ENCODE measurements at places on chromosomes 11 and 22. TPM values are rescaled to one million over a fixed set of nuclear protein-coding genes. Genes with fewer than 3 reads are reported as not detected.

DNA sequence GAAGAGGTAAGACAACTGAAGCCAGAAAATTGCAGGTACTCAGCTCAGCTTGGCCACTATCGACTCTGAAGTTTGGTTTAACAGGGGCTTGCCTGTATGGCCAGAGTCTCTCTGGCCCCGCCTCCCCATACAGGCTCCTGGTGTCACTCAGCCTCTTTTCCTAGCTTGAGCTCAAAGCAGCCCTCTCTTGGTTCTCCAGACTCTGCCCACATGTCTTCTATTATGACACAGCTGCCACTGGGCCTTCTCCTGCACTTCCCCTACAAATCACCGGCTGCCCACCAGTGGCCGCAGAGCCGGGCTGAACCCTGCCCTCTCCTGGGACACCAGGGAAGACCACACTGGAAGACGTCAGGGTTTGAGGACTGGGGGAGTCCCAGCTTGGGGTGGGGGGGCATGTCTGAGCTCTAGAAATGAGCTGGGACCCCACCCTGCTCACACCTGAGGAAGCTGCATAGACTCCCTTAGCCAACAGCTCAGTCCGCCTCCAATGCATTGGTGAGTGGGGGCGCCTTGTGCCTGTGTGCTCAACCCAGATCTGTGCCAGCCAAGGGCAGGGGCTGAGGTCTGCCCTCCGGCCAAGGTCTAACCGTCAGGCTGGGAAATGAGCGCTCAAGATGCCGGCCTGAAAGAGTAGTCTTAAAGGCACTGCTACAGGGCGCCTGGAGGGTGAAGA is 94.4 kb upstream of the LMO1 start:
- no peak for DNase-seq
- H3K4me1 ChIP-seq: peaks cover 10% of the 10 kb centered on the region
- no peak overlapping the region for H3K27ac ChIP-seq
- H3K27me3 ChIP-seq: no peaks in the 10 kb centered on the region

DNA sequence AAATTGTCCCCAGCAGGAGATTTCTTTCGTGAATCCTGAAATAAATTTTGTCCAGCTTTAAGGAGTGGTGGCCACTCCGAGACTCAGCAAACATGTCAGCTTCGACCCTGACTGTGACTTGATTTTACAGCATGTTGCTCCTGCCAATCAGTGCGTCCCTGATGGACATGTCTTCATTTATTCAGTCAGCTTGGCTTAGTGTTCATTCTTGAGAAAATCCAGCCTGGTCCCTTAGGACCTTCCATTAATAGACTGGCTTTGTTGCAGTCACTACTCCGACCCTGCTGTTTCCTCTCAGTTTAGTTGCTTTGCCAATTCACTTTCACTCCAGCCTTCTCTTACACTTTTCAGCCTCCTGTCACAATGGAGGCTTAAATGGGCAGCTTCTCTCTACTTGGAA is 30.5 kb downstream of the TMPRSS5 start:
- no peak overlapping the region for H3K4me3 ChIP-seq
- no peaks in the 10 kb centered on the region for H3K36me3 ChIP-seq
- no peaks in the 10 kb centered on the region for H3K4me1 ChIP-seq
- DNase-seq: no peak
- no peaks in the 10 kb centered on the region for H3K27me3 ChIP-seq
- H3K27ac ChIP-seq: no peak overlapping the region

DNA sequence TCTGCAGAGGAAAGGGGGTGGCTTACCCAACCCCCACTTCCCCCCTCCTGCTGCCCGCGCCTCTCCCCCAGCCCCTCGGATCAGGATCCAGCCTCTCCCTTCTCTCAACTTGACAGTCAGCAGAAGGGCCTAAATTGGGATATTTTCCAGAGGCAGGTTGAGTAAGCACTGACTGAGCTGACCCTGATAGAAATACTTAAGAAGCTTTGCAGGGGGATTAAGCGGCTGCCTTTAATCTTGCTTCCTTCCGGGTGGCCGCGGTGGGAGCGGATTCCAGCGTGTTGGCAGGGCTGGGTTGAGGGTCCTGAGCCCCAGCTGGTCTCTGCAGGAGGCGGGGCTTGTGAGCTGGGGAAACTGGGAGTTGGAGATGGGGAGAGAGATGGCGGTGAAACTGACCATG is 445.2 kb downstream of the NTM start:
- no peak overlapping the region for H3K27ac ChIP-seq
- no peak overlapping the region for H3K4me3 ChIP-seq
- no peak for DNase-seq
- no peaks in the 10 kb centered on the region for H3K27me3 ChIP-seq
- no peaks in the 10 kb centered on the region for H3K36me3 ChIP-seq

DNA sequence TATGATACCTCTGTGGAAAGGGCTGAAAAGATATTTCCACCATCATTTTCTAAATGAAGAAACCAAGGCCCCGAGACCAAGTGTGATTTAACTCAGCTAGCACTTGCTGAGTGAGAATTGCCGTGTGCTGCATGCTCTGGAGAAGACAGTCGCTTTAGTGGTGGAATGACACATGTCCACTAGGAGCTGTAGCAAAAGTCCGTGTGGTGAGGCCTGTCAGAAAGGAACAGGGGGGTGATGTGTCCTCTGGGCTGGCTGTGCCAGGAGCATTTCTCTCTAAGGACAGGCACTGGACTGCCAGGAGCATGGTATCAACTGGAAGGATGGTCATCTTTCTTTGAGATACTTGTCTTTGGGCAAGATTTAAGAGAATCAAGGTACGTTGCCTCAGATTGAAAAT is 72.8 kb downstream of the ATXN10 start:
- peaks cover 46% of the 10 kb centered on the region for H3K36me3 ChIP-seq
- no peak overlapping the region for H3K27ac ChIP-seq
- no peaks in the 10 kb centered on the region for H3K4me1 ChIP-seq
- no peak overlapping the region for H3K4me3 ChIP-seq
- no peaks in the 10 kb centered on the region for H3K27me3 ChIP-seq

- DNase-seq: no peak
- no peak overlapping the region for H3K4me3 ChIP-seq
- no peaks in the 10 kb centered on the region for H3K36me3 ChIP-seq
- H3K4me1 ChIP-seq: peaks cover 16% of the 10 kb centered on the region
- peaks cover 13% of the 10 kb centered on the region for H3K27me3 ChIP-seq
These were observed 32.7 kb downstream of the CD6 start for GRCh38 chr11:61004180-61004611.

DNA sequence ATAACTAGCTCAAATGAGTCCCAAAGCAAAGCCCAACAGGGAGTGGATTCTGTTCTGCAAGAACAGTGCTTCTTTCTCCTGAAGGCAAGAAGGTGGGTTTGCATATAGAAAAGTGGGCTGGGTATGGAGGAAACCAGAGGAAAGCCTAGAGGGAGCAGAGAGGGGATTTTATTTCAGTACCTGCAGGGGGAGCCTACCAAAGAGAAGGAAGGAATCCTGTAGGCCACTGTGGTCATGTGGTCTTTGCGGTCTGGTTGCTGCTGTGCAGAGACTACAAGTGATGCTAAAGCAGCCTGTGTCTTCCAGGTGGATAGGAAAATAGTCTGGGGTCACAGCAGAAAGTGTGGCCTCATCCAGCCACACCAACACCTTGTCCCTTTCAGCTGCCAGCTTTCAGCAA is 33.2 kb upstream of the ZBTB16 start:
- H3K36me3 ChIP-seq: no peaks in the 10 kb centered on the region
- H3K4me3 ChIP-seq: no peak overlapping the region
- H3K27me3 ChIP-seq: no peaks in the 10 kb centered on the region
- no peak overlapping the region for H3K27ac ChIP-seq

The HDHD5 gene
- 23.3 TPM for total RNA-seq
